ENCODE measurements at places on chromosomes 1 and 21.

DNA sequence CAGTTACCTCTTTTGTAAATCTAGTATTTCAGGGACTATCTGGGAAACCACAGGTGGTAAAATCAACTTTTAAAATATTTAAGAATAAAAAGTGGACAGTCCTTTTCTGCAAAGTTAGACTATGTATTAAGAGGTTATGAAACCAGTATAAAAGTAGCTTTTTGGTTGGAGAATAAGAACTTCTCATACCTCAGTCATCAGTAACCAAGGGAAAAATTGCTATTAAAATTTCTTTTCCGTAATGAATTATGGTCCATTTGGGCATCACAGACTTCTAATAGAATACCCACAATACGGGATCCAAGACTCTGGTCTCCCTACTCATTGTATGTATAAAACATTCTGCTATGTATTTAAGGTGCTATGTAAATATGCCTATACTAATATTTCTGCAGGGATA is 51.9 kb downstream of the ABL2 start:
- no peak for DNase-seq

GRCh38 chr1:3631320-3632260 is 6.8 kb downstream of the TPRG1L start:
- no peak for DNase-seq

- peak; percentile 63 for DNase-seq
Observed at GRCh38 chr1:109994654-109995053, 10.1 kb downstream of the AHCYL1 start.

DNA sequence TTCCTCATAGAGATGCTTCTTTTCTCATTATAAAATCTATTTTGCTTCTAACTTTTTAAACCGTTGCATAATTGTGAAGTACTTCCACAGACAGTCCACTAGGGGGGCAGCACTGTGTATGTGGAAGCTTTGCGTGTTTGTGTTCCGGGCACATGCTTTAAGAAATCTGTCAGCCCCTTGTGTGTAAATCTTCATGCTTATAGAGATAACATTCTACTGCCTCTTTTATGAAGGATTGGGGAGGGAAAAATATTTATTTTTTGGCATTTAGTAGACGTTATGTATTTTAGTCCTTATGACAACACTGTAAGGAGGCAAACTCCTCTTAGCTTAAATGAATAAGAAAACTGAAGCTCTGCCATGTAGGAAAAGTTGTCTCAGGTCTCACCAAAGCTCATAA is 157.3 kb upstream of the PTGFR start:
- peak; percentile 7 for DNase-seq

DNA sequence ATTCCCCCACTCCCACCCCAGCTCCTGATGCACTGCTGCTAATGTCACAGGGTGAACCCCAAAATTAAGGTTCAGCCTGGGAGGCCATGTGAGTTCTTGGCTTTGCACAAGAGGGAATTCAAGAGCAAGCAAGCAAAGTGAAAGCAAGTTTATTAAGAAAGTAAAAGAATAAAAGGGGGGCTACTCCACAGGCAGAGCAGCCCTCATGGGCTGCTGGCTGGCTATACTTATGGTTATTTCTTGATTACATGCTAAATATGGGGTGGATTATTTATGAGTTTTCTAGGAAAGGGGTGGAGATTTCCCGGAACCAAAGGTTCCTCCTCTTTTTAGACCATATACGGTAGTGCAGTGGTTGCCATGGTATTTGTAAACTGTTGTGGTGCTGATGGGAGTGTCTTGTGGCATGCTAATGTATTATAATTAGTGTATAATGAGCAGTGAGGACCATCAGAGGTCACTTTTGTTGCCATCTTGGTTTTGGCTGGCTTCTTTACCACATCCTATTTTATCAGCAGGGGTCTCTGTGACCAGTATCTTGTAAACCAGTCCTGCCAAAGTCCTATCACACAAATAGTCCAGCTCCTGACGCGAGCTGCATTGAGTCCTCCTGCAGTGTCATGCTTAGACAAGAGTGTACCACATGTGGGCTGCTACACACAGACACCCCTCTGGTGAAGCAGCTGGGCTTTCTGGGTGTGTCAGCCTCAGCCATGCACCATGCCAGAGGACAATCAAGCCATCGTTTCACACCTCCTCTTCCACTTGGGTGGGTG is 46.4 kb upstream of the CSF1 start:
- no peak for DNase-seq

GRCh38 chr1:106956721-106957120 is 99.8 kb upstream of the PRMT6 start:
- no peak for DNase-seq
